ENCODE measurements at places on chromosomes 1 and 21.
A peak's percentile ranks its signal among the peaks of the same experiment; 100 is the strongest.

- no peak for DNase-seq
Observed at GRCh38 chr1:113576271-113576670, 183.0 kb downstream of the PHTF1 start.

DNA sequence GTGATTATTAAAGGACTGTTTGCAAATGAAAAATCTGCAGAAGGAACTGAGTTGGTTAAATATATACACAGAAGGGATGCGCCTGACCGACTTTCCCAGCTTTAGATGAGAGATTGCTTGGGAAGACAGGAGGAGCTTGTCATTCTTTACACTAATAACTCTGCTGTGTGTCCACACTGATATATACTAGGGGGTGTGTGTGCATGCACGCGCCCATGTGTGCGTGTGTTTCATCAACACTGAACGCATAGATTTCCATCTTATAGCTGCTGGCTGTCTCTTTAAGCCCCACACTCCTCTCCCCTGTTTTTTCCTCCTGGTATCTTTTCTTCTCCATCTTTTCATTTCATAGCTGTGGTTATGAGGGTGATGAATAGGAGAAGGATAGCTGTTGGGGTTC lies 6.9 kb upstream of the KAZN start:
- DNase-seq: no peak

- DNase-seq: no peak
Observed at GRCh38 chr1:243465738-243466137, 209.9 kb downstream of the SDCCAG8 start.

- DNase-seq: peak; percentile 60
Observed at GRCh38 chr1:117780687-117781475, 148.5 kb downstream of the GDAP2 start.

- DNase-seq: no peak
Observed at GRCh38 chr1:38403667-38404066, 357.1 kb upstream of the POU3F1 start.

DNA sequence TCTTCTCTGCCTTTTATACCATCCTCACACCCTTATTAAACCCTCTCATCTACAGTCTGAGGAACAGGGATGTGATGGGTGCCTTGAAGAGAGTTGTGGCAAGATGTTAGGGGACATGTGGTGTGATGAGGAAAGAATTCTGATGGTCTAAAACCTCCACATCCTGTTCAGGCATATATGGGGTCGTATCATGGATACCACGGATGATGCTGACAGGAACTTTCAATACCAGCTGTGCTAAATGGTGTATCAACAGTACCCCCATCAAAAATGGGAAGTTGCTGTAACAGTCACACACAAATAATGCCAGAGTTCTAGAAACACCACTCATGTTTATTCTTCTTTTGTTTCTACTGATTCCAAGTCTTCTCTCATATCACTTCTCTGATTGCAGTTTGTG lies 12.9 kb downstream of the OR2T6 start:
- no peak for DNase-seq

- no peak for DNase-seq
Observed at GRCh38 chr1:213568929-213569815, 418.6 kb upstream of the PROX1 start.

DNA sequence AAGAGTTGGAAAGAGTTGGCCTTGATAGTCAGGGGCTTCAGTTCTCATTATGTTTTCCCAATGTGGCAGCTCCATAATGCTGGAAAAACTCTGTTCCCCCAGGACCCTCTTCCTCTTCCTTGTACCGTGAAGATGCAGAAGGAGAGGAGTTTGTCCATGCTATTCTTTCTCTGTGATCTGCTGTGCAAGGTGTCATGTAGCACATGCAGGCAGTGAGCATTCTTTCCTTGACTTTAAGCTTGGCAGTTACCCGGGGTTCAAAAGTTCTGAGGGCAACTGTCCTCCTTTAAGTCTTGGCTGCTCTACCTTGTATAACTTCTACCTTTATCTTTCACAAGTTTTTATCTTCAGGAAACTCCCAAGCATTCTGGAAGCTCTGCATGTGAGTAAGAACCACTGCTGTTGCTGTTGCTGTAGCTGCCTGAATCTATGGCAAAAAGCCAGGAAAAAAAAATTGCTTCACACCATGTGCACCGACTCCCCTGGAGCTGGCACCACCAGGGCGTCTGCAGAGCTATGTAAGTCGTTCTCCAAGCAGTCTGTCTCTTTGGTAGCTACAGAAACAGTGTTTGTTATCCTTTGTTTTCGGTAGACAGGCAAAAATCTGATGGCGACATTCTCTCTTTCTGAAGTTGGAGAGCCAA lies 42.7 kb upstream of the SLC16A1 start:
- DNase-seq: peak; percentile 21

DNA sequence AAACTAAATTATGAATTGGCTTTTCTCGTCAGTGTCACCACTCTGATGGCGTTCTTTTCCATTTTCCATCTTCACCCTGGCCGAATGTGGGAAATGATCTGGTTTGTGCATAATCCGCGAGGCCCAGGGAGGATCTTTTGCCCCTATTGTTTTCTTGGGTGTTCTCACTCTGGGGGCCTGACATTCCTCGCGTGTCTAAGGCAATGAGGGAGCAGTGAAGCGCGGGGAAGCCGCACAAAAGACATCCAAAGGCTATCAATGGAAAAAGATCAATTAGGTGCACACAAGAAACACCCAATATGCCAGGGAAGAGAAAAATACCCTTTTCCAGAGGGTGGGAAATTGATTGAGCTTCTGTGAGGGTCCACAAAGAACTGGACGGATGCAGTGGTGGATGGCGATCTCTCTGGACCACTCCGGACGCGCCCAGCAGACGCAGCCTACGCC lies 941 bp upstream of the C1orf21 start:
- no peak for DNase-seq

GRCh38 chr21:42830456-42831455 lies 48.6 kb downstream of the WDR4 start:
- no peak for DNase-seq

GRCh38 chr1:220363196-220363837 lies 91.1 kb upstream of the RAB3GAP2 start:
- peak; percentile 92 for DNase-seq

GRCh38 chr1:243848165-243848857 lies 1.7 kb downstream of the AKT3 start:
- DNase-seq: peak; percentile 26

DNA sequence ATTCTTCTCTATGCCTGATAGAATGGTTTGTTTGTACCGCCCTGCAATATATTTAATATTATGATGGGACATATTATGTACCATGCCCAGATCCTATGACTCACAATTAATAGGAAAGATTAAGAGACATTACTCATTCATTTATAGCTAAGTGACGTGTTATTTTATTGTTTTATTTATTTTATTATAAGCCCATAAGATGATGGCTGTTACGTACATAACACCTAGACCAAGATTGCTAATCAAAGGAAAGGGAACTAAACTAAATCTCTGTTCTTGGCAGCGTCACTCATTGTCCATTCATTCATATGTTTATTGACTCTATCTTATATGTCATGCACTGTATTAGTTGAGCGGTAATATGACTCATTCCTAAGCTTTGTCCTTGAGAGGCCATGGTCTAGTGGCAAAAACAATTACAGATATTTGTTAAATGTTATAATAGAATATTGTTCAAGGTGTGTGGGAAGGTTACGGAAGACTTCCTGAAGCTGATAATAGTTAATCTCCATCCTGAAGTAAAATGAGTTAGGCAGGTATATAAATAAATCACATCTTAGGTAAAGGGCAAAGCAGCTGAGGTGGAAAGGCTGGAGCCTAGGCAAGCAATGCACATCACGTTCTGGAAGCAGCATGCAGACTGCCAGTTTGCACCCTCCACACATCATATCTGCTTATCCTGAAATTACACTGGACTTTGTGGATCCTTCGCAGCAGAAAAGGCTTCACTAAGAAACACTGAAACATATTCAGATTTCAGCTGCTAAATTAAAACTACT lies 16.6 kb upstream of the CD55 start:
- no peak for DNase-seq

DNA sequence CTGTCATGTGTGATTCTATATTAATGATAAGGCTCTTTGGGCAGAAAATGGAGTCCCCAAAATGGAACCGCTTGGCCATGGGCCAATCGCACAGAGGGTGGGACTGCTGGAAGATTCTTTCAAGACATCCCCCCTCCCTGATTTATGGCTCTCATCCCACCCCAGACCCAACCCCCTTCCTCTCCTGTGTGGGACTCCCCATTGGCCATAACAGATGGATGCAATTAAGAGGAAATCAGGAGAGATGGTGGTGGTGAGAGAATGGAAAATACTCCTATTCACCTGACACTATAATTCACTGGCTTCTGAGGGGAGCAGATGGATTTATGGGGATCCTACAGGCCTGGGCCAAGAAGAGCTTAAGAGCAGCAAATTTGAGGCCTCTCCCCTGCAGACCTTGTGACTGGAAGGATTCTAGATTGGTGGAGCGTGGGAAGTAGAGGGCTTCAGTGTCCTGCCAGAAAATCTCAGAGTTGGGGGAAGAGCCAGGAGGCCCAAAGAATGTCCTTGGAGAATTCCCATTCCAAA lies 1.7 kb downstream of the IGFN1 start:
- DNase-seq: peak; percentile 49
